ENCODE measurements at places on chromosomes 11 and 22.

- no peak for DNase-seq
Observed at GRCh38 chr11:33490842-33491370, 209.7 kb downstream of the C11orf91 start.

DNA sequence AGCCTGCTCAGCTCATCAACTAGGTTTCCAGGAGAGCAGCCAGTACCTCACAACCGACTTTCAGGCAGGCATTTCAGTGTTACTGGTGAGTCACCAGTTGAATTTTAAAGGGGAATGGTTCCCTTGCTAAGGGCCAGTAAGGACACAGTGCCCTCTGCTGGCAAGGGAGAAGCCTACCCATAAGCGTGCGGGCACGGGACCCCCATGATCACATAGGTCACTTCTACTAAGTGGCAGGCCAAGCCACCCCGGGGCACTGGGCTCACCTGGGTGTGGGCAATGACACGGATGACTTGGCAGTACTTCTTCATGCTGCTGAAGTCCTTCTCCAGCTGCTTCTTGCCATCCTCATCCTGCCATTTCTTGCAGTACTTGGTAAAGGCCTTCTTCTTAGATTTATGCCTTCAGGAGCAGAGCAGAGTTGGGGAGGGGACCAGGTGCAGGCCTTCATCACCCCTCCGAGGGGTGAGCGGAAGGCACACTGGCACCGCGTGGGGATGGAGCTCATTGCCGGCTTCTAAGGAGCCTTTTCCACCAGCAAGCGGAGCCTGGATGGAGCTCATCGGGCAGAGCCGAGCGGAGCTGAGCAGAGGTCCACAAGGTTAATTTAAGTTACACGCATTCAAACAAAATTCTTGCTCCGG, 2.9 kb downstream of the RPL3 start:
- peak; percentile 62 for DNase-seq

DNA sequence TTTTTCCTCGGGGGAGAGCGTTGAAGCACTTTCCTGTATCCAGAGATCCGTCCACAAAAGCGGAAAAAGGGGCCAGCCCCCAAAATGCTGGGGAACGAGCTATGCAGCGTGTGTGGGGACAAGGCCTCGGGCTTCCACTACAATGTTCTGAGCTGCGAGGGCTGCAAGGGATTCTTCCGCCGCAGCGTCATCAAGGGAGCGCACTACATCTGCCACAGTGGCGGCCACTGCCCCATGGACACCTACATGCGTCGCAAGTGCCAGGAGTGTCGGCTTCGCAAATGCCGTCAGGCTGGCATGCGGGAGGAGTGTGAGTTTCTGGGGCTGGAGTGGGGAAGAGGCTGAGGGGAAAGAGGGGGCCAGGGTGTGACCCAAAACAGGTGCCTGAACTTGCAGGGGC, 2.6 kb downstream of the NR1H3 start:
- DNase-seq: no peak

DNA sequence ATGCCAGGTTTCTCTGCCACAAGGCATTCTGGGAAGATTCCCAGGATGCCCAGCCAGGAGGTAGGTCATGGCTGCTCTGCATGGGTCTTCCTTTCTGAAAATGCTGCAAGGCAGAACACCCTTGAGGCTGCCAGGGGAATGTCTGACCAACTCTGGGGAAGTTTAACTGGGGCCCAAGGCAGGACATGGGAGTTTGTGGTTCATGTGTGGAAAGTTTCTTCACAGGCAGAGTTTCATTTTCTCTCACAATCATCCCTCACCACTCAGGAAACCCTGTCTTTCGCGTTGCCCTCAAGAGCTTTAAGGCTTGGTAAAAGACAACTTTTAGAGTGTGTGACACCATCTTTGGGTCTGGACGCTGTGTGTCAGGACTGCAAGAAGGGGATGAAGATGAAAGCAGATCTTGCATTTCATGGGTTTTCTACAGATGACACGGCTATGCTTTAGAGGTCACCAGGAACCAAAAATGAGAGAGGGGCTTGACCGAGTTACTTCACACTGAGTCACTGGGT, 133.5 kb downstream of the CD44 start:
- no peak for DNase-seq

GRCh38 chr22:24685531-24686190, 82.7 kb downstream of the GGT1 start:
- DNase-seq: no peak

DNA sequence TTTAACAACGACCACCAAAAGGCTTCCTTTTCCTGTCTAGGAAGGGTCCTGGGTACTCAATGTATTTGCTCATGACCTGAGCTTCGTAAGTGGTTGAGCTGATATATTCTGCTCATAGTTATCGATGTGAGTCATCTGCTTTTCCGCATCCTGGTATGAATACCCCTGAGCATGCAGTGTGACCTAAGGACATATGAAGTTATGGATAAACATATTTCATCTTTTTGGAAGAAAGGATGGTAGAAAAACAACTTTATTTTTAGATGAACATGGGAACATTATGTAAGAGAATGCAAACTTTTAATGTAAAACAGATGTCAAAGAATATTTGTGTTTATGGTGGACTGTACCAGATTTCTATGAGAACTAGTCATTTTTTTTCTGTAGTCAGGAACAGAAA, 28.4 kb downstream of the TRPC6 start:
- DNase-seq: no peak

- DNase-seq: no peak
Observed at GRCh38 chr11:57224537-57224936, 12.5 kb downstream of the APLNR start.

DNA sequence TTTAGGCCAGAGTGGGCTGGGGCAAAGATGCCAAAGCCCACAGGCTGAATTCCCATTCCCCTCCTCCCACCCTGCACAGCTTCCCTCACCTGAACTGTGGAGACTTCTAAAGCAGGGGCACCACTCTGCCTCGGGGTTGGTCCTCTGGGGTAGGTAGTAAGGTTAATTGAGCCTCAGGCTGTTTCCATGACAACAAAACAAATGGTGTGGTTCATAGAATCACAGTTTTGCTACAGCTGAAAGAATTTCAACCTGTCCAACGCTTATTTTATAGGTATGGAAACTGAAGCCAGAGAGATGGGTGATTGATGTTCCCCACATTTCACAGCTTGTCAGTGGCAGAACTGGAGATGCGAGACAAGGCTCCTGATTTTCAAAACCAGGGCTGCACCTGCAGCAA, 109.5 kb downstream of the SNX19 start:
- DNase-seq: no peak

DNA sequence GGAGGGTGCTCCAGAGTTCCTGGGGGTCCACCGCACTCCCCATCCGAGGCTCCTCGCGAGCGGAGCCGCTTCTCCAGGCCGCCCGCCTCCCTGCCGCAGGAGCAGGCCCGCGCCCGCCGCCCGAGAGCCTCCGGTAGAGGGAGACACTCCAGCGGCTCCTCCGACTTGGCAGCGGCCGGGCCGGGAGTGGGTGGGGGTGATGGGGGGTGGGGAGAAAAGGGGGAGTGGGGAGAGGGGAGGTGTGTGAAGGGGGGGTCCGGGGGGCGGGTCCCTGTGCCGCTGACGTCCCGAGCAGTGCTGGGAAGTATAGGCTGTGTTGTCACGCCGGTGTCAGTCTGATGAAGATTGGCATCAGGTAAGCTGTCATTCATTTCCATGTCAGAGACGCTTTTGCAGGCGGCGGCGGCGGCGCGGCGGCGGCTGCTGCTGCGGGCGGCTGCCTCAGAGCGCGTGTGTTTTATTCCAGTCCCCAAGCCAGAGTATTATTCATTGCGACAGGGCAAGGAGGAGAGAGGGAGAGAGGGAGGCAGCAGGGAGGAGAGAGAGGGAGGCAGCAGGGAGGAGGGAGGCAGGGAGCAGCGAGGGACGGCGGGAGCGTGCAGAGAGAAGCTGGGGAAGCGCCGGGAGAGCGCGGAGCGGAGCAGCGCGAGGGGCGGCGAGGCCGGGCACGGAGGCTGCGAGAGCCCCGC, at the start of gene PKNOX2:
Gene PKNOX2 (plus strand): TSS at position 330 of the 689 bp plus-strand sequence. CDS start 186,555 bp downstream, outside the sequence.
- peak; percentile 54 for DNase-seq

- peak; percentile 79 for DNase-seq
Observed at GRCh38 chr11:71787098-71787823, 45.7 kb upstream of the DEFB108B start.

DNA sequence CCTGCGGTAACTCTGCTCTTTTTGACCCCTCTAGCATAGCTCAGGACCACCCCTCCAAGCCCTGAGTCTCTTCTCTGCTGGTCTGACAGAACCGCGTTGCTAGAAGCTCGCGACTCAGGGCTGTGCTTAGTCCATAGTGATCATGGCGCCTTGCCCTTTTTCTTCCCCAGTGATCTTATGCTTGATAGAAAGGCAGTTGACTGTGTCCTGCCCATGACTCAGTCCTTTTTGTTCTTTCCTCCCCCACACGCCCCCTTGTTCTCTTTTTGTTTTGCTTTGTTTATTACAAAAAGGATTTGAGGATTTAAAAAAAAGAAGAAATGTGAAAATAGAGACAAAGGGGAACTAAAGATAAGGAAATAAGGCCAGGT, 17.5 kb downstream of the IL17RA start:
- DNase-seq: no peak

GRCh38 chr11:121794671-121795141, 321.3 kb downstream of the BLID start:
- no peak for DNase-seq

- DNase-seq: no peak
Observed at GRCh38 chr11:33256031-33256812, 959 bp upstream of the HIPK3 start.

DNA sequence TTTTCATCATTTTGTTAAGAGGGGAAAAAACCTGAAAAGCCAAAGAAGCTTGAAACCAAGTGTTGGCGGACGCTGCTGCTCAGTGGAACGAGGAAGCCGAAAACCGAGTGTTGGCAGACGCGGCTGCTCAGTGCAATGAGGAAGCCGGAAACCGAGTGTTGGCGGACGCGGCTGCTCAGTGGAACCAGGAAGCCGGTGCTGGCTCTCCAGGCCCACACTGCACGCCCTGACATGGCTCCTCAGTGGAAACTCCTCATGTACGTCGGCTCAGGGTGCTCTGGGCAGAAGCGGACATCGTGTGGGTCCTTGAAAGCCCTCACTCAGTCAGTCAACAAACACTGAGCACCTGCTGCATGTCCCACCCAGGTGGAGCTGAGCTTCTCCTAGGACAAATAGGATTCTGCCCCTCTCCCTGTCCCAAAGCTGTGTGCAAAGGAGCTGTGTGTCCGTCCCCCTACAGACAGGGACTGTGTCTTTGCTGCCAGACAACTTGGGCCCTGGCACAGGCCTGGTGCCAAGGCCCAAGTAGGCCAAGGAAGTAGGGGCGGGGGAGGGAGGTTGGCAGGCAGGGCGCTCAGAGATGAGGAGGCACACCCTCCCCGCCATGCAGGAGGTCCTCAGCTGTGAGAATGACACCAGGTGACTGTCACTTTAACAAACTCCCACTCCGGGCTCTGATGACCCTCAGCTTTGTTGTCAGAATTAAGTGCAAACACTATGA, 37.3 kb downstream of the PHF21B start:
- DNase-seq: no peak

- DNase-seq: no peak
Observed at GRCh38 chr22:29479417-29480261, at the start of gene NEFH. Gene NEFH (plus strand): TSS chr22:29480218. CDS start chr22:29480263, 45 bp downstream.

- DNase-seq: no peak
Observed at GRCh38 chr22:23181721-23182308, 1.5 kb downstream of the BCR start.

GRCh38 chr11:61142424-61142823, 18.8 kb downstream of the VPS37C start:
- DNase-seq: no peak

- DNase-seq: no peak
Observed at GRCh38 chr11:30496935-30497334, 89.2 kb downstream of the MPPED2 start.

DNA sequence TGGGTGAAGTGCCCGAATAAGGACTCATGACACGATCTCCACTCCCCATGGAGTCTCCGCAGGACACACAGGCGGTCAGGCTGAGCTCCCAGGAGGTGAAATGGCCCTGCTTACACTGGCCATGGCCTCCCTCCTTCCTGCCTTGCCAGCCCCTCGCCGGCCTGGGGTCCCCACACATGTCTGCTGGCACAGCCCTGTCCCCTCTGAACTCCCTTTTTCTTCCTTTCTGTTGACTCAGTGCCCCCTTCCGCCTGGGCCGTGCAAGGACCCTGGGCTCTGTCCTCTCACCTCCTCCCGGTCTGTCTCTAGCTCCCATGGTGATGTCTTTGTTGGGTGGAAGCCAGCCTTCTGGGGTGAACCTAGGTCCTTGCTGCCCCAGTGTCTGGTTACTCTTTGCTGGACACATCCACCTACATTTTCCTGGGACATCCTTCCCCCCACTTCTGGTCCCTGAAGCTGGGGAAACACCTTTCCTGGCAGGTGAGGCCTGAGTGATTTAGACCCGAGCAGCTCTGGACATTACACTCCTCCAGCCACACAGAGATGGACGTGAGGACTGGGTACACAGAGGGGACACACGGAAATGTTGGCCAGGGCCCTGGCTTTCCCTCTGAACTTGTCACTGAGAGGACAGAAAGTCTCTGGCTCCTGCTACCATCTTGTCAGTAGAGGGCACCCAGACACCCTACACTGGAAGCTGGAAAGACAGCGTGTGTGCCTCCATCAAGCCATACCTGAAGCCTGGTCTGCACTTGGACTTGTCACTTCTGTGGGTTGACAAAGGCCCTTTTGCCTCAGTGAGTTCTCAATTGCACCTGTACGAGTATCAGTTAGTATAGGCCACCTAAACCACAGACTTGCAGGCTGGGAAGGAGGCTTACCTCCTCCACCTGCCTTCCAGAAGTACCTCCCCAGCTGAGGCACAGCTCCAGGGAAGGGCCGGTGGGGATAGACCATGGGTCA, 864.3 kb downstream of the TBC1D22A start:
- DNase-seq: no peak

GRCh38 chr11:19474954-19475721, 234.4 kb upstream of the E2F8 start:
- DNase-seq: peak; percentile 75

- no peak for DNase-seq
Observed at GRCh38 chr11:134350381-134350780, 18.6 kb downstream of the GLB1L2 start.

GRCh38 chr11:102187416-102188151, 77.3 kb downstream of the YAP1 start:
- DNase-seq: no peak

DNA sequence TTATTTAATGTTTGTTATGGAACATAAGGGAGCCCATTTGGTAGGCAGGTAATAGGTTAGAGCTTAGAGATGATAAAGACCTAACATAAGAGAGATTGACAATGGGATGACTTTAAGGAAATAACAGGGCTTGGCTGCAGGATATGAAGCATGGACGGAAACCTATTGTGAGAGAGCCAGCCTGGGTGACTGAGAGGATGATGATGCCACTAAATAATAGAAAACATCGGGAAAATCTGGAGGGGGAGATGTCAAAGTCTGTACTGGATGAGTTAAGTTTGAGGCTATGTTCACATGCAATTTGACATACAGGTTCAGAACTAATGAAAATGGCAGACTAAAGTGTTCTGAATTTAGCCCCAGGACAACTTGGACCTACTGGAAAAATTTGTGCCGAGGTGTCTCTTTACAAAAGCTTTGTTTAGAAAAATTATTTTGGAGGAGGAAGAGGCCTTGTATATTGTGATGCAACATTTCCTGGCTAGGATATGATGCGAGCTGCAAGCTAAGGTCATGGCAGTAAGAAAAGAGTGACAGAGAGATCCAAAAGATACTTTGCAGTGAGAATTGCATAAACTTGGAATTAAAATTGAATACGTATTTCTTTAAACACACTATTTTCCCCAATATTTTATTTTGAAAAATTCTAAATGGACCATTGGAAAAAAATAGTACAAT, 339.3 kb upstream of the PLET1 start:
- DNase-seq: no peak

- DNase-seq: peak; percentile 33
Observed at GRCh38 chr22:36277482-36278291, 24.8 kb downstream of the APOL1 start.
